ENCODE measurements at places on chromosomes 3 and 15. TPM values are rescaled to one million over a fixed set of nuclear protein-coding genes. Genes with fewer than 3 reads are reported as not detected.

The ROPN1 gene
- not detected for total RNA-seq

GRCh38 chr3:87006844-87007439, 16.0 kb upstream of the VGLL3 start:
- DNase-seq = no peak

The ZNF860 gene
- total RNA-seq = 8.6 TPM

DNA sequence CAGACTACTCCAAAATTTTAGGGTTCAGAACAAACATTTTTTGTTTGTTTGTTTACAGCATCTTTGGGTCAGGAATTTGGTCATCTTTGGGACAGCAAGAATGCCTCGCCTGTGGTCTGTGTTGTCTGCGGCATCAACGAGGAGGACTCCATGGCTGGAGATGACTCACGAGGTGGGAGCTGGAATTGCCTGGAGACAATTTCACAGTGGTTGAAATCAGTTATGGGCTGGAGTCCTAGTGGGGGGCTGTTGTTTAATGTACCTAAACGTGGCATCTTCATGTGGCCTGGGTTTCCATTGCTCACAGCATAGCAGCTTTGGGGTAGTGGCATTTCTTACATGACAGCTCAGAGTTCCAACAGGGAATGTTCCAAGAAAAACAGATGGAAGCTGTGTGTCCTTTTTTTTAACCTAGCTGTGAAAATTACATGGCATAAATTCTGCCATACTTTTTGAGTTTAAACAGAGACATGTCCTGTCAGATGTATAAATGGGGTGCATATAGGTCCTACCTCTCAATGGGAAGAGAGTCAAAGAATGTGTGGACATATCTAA, 507.3 kb upstream of the CBLB start:
- no peak for DNase-seq

DNA sequence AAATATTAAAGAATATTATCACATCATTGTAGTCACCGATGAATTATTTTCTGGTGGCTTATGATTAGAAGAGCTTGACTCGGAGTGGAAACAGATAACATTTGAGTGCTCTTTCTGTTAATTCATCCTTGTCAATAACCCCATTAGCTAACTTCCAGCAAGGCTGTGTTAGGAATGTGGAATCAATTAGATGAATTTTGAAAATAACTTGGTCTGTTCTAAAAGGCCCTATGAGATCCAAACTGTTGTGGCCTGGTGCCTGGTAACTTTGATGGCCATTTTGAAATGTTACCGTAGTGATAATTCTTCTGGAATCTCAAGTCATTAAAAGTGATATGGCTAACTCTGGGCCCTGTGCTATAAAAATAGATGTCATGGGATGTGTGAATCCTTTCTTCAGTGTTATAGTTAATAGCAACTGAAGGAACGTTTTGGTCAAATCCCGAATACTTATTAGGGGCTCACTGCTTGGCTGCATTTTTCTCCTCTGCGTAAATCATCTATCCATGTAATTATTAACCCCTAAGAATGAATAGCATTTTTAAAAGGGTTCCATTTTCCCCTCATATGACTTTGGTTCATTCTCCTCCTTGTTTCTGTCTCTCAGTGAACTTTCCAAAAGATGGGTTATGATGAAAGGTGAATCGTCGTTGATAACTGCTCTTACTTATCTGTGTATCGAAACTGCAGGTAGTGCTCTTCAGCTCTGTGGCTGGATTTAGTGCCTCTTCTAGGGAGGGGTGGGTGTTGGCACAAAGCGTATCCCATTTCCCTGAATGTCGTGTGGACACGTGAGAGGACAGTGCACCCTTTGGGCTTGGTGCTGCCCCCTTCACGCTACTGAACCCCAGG, 82.7 kb downstream of the IGF1R start:
- no peak for DNase-seq

DNA sequence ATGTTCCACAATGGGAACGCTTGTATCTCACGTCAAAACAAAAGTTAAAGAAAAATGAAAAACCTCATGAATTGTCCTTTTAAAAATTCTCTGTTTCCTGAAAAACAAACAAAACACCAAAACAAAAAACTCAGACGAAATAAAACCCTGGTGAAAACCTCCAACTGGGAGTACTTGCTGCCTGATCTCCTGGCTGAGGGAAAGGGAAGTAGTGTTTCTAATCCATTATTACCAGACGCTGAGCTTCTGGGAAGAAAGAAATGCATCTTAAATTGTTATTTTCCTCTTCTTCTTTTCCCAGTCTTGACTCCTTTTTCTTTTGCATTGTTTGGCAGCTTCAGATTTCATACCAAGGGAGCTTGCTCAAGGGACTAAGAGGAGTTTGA, 243.2 kb upstream of the RGMA start:
- no peak for DNase-seq

The ACTC1 gene
- 90.0 TPM for total RNA-seq

DNA sequence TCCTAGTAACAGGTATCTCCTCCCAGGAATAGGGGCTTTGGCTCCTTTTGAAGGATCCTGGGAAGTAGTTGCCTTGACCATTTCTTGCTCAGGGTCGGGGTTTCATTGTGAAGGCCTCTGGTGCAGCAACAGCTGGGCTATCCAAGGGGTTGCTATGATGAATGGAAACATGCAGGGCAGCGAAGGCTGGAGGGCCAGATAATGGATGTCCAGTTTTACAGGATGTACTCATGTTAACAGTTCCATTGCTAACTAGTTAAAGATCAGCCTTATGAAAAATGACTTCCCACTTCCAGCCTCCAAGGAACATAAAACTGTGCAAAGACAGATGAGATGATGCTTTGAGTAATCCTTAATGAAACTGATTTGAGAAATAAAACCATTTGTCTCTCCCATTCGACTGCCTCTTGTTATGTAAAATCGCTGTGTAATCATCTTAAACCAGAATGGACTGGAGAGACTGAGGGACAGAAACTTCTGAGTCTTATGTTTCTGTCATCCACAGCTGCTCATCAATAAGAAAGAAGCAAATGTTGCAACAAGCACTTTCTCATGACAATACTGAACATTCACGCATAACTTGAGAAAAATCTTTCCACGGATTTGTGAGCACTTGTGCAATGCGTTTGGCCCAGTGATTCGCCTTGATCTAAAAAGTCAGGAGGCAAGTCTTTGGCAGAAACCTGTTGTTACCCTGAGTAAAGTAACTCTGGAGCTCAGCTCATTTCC, 473.5 kb upstream of the RGMA start:
- DNase-seq = no peak
